ENCODE measurements at places on chromosomes 3 and 15.
A peak's percentile ranks its signal among the peaks of the same experiment; 100 is the strongest.

GRCh38 chr15:61748529-61748928 is 311.7 kb downstream of the VPS13C start:
- DNase-seq = no peak

GRCh38 chr3:160886421-160886820 is 130.4 kb downstream of the PPM1L start:
- DNase-seq = no peak

DNA sequence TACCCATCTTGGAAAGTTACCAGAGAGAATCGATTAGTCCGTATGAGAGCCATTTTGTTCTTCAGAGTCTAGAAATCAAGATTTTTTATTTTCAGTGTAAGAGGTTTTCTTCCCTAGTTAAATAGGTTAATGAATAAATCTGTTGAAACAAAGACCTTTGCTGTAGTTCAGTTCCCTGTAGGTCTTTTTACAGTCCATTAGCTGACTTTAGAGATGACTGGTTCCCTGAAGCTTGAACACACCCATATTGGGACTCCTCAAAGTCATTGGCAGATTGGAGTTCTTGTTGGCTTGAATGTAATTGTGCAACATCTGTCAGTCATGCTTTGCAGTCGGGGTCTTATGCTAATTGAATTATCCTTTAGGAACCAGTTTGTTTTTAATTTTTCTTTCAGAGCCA is 45.3 kb downstream of the SEMA6D start:
- no peak for DNase-seq

DNA sequence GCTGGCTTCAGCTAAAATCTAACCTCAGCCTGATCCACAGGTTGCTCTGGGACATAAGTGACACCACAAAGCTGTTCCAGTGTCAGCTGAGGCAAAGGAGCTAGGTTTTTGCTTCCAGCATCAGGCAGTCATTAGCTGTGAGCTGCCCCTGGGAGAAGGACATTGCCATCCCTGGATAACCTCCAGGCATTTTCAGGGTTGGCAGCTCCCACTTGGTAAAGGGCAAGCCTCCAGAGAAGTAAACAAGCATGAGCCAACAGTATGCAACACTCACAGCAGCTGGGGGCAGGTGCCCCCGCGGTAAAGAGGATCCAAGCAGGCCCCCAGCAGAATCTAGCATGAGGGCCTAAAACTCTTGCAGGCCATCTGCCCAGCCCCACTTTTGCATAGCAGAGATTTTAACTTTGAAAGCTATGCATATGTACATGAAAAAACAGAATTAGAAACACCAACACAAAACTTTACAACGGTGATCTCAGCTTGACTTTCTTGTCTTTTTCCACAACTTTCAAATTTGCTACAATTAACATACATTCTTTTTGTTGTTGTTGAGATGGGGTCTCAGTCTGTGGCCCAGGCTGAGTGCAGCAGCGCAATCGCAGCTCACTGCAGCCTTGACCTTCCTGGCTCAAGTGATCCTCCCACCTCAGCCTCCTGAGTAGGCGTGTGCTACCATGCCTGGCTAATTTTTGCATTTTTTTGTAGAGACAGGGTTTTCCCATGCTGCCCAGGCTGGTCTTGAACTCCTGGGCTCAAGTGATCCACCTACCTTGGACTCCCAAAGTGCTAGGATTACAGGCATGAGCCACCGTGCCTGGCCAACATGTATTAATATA is 83.8 kb upstream of the TPM1 start:
- peak; percentile 55 for DNase-seq

DNA sequence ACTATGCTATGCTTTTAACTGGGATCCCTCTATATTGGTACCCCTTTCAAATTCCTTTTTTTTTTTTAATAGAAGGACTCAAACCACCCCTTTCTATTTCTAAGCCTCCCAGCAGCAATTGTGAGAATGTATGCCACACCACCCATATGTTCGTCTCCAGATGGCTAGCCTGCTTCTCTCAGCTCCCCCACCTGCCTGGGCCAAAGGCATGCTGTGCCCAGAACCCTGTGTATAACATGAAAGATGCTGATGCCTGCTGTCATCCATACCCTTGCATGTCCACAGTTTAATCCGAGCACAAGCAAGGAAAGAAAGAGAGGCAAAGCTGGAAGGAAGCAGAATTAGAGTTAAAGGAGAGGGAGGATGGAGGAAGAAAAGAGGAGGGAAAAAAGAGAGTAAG is 159.5 kb upstream of the CNTN6 start:
- DNase-seq = no peak
